ENCODE measurements at places on chromosomes 6 and 20.

- no peak for DNase-seq
These were observed 603.0 kb upstream of the NRSN1 start for GRCh38 chr6:23522792-23523547.

- no peak for DNase-seq
These were observed 43.7 kb downstream of the CBLN4 start for GRCh38 chr20:55961376-55962330.

GRCh38 chr6:15473741-15474161 is 189.1 kb downstream of the DTNBP1 start:
- DNase-seq: peak; percentile 41

DNA sequence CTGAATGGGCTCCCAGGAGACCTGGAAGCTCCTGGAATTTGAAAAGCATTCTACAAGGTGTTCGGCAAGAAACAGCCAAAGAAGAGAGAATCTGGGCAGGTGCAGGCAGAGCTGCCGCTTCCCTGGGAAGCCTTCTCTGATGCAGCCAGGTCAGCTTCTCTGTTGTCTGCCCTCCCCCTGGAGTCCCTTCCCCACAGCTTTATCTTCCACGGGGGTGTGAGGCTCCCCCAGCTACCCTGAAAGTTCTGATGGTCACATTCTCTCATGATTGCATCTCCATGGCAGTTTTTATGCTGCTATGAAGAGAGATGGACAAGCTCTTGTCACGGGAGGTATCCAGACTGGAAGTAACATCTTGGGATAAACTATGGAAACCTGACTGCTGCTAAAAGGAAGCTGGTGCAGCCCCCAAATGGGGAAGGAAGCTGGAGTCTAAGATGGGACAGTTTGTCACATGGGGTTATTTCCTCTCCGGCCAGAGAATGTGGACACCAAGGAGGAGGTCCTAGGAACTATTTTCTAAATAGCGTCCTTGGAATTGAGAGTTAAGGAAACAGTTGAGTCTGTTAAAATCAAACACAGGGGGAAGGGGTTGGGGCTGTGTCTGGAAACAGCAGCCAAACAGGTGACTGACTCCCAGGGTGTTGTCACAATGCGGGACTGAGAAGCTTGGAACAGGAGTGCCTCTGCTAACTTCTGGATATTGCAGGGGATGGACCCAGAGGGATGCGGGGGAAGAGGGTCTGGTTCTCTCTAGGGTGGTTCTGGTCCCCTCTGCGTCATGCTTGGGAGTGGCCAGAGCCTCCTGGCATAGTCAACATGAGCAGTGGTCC is 91.1 kb downstream of the ASXL1 start:
- DNase-seq: peak; percentile 70

DNA sequence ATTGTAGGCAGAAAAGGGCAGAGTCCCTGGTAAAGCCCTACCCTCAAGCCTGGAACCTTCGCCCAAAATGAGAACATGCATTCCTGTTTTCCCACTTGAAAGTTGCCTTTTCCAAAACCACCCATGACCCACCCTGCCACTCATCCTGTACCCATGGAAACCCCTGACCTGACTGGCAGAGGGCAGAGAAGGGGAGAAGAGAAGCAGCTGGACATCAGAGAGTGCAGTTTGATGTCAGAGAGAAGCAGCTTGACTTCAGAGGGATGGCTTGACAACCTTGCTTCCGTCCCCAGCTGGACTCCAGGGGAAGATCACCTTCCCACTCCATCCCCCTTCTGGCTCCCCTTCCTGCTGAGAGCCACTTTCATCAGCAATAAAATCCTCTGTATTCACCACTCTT is 123.6 kb upstream of the SHLD1 start:
- no peak for DNase-seq

- DNase-seq: no peak
These were observed 31.6 kb downstream of the MTRES1 start for GRCh38 chr6:107059606-107060005.

GRCh38 chr6:33585403-33586107 is 5.5 kb upstream of the BAK1 start:
- peak; percentile 76 for DNase-seq

DNA sequence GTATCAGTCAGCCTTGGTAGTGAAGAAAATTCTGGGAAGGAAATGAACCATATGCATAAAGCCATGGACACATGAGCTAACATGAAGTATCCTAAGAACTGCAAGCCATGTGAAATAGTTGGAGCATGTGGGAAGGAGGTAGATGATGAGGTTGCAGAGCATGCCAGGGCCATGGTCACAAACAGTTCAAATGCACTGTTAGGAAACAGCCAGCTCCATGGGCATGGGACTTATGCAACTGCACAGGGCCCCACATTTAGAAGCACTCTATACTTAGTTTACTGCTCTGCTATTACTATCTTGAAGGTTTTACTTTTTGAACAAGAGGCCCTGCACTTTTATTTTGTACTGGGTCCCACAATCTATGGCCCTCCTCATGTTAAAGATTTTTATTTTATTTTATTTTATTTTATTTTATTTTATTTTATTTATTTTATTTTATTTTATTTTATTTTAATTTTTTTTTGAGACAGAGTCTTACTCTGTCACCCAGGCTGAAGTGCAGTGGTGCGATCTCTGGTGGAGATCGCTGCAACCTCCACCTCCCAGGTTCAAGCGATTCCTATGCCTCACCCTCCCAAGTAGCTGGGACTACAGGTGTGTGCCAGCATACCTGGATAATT is 169.1 kb downstream of the IBTK start:
- peak; percentile 47 for DNase-seq

DNA sequence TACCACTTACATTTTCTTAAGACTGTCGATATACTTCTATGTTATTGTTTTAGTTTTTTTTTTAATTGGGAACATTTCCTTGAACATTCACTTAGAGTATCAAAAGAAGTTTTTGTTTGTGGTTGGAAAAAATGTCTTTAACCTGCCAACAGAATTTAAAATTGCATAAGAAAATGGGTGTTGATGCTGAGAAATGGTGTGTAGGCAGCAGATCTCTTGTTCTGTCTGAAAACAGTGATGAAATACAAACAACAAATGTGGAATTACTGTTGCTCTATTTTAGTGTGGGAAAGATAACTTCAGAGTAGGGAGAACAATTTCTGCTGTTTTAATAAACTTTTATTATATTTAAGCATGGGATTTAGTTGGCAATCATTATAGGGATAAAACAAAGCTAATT is 293.5 kb downstream of the CDKAL1 start:
- no peak for DNase-seq

GRCh38 chr6:51541847-51542246 is 545.6 kb downstream of the PKHD1 start:
- DNase-seq: no peak

- peak; percentile 49 for DNase-seq
These were observed 135.5 kb downstream of the CDKAL1 start for GRCh38 chr6:20669571-20670314.

Measured in inflammatory macrophage (primary cell).